ENCODE measurements at places on chromosomes 3 and 15.

DNA sequence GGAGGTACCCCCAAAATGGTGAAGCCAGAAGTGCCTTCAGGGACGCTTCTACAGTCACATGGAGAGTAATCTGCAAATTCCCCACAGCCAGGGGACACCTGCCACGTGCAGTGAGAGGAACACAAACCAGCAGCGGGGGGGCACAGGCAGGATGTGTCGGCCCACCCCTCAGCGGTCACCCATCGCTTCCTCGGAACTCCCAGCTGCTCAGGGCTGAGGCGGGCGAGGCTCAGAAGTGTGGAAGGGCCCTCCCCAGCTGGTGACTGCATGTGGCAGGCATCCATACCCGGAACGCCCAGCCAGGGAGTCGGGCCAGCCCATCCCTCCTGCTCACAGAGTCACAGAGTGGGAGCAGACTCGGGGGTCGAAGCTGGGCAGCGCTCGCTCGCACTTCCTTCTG lies 63.7 kb downstream of the SLC12A8 start:
- no peak for DNase-seq

GRCh38 chr3:1093217-1093616 lies 393 bp downstream of the CNTN6 start:
- no peak for DNase-seq

- DNase-seq, result no peak
These were observed 9.7 kb downstream of the COL8A1 start for GRCh38 chr3:99648101-99648500.

GRCh38 chr3:169984292-169984691 lies 17.7 kb downstream of the SEC62 start:
- no peak for DNase-seq

DNA sequence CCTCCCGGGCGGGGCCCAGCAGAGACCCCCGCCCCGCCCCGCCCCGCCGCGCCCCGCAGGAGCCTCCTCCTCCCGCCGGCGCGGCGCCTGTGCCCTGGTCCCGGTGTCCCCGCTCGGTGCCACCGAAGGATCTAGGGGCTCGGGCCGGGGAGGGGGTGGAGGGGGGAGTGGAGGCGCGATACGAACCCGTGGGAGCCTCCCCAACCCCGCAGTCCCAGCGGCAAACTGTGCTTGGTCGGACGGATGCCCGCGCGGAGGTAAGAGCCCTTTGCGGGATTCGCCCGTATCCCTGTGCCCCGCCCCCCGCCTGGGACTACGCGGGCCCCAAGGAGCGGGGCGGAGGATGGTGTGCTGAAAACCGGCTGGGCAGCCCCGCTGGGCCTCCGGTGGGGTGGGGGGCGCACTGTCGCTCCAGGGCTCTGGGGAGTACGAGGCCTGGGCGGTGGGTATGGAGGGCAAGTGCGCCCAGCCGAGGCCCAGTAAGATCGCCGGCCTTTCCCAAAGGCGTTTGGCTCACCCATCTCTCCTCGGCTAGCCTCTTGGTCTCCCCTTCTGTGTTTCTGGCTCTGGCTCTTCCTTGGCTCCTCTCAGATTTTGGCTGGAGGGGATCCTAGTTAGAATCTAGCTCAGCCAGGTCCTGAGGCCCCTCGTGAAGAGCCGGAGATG lies 65.6 kb upstream of the POLG start:
- no peak for DNase-seq

DNA sequence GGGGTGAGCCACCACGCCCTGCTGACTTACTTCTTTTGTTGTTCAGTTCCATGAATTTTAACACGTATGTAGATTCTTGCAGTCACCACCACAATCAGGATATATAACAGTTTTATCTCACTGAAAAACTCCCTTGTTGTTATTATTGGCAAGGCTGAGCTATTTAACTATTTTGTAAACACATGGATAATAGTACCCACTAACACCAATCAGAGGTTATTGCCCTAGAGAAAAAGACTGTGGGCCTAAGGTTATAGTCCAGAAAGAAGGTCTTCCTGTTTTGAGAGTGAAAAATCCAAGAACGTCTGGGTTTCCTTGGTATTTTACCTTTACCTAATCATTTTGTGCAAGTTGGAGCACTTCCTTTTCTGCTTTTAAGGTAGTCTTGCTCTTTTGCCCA lies 9.5 kb downstream of the ZWILCH start:
- no peak for DNase-seq

All from stimulated activated CD8-positive, alpha-beta memory T cell treated with anti-CD3 and anti-CD28 coated beads, Interleukin-4, amount 100 ng/mL, for 24 hours (primary cell).